ENCODE measurements at places on chromosomes 6 and 20.

- DNase-seq, result no peak
Measured at GRCh38 chr20:59015812-59016711, 3.2 kb upstream of the TUBB1 start.

- DNase-seq, result no peak
Measured at GRCh38 chr6:162649271-162649670, 78.3 kb downstream of the PRKN start.

- DNase-seq, result no peak
Measured at GRCh38 chr6:86423571-86423970, 513.8 kb upstream of the HTR1E start.

DNA sequence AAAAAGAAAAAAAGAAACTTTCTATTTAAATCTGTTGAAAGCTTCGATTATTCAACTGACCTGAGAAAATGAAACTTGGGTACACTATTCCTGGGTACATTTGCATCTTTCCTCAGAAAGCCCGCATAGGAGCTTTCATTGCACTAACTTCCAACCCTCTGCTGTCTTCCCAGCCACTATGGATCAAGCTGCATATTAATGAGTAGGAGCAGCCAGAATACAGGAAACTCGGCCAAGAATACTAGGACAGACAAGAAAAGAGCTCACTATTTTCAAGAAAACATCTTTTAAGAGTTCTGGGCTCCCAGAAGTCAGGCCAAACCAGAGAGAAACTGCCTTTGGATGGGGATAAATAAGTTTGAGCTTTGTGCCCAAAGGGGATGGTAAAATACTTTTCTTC is 135.0 kb upstream of the CCDC28A start:
- no peak for DNase-seq

- no peak for DNase-seq
Measured at GRCh38 chr20:40769677-40770285, 80.7 kb upstream of the MAFB start.
